ENCODE measurements at places on chromosomes 2 and 18. TPM values are rescaled to one million over a fixed set of nuclear protein-coding genes. Genes with fewer than 3 reads are reported as not detected.

Gene HIBCH
- 15.9 TPM for total RNA-seq

DNA sequence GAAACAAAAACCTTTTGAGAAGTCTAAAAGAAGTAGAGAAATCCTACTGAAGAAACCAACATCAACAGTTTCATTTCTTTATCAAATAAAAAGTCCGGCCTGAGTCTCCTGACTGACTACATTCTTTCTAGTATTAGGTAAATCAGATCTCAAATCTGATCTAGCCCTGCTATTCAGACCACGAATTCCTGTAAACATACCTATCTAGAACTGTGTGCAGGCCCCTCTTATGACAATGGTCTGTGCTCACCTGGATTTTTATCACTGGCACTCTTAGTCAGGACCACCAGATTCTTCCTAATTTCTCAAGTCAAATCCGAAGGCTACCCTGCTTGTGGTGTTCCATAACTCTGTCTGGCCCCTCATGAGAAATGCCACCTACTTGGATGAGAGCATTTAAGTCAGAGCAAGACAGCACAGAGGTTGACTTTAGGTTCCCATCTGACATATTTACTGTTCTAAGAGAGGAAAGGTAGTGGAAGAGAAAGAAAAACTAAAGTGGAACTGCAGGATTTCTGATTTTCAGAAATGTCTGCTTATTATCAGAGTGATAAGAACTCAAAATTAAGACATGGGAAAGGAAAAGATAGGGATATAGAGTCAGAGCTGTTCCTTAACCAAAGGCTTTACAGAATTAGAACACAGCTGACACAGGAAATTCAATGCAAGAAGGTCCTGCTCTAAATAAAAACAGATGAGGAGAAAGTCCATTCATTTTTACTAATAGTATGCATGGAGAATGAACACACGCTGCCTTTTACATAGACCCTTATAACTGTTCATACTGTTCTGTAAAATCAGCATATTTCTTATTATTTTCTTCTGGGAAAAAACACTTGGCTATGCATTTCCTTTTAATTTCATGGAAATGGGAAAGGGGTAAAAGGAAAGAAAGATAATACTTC, 56.5 kb downstream of the SLC8A1 start:
- no peaks in the 10 kb centered on the region for H3K27me3 ChIP-seq
- DNase-seq: no peak
- H3K36me3 ChIP-seq: peaks cover 3% of the 10 kb centered on the region
- peaks cover 69% of the 10 kb centered on the region for H3K4me1 ChIP-seq
- H3K4me3 ChIP-seq: no peak overlapping the region

GRCh38 chr2:180520921-180521581, 459.4 kb upstream of the UBE2E3 start:
- no peaks in the 10 kb centered on the region for H3K27me3 ChIP-seq
- no peak overlapping the region for H3K27ac ChIP-seq
- H3K4me3 ChIP-seq: no peak overlapping the region
- no peaks in the 10 kb centered on the region for H3K36me3 ChIP-seq
- DNase-seq: no peak
- H3K4me1 ChIP-seq: peaks cover 4% of the 10 kb centered on the region

- no peak overlapping the region for H3K27ac ChIP-seq
- no peak overlapping the region for H3K4me3 ChIP-seq
- H3K4me1 ChIP-seq: peaks cover 15% of the 10 kb centered on the region
- no peak for DNase-seq
- H3K27me3 ChIP-seq: no peaks in the 10 kb centered on the region
Observed at GRCh38 chr18:51235009-51235789, 37.7 kb upstream of the MEX3C start.

- no peaks in the 10 kb centered on the region for H3K27me3 ChIP-seq
- no peak for DNase-seq
- H3K27ac ChIP-seq: no peak overlapping the region
- H3K36me3 ChIP-seq: peaks cover 4% of the 10 kb centered on the region
- no peak overlapping the region for H3K4me3 ChIP-seq
Observed at GRCh38 chr2:230721712-230722111, 9.1 kb downstream of the CAB39 start.

Gene USP40
- 23.6 TPM for total RNA-seq

DNA sequence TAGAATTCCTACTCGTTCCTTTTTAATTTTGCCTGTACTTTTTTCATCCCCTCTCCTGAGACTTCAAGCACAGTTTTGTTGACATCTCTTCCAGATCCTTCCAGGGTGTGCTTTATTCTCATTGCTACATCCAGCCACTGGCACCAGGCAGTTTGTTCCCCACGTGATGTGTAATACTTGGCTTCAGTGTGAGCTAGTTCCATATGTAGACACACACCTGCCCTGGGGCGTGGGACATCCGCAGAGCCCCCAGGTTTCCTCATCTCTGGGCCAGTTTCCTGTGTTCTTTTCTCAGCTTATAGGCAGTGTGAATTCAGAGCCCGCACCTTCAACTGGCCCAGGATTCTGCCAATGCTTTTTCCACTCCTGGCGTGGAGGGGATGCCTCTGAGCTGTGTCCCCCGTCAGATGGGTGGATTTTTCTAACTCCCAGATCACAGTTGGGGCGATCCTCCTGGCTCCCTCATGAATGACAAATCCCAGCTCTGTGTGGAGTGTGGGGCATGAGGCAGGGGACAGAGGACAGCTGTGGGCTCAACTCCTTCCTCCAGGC, 46.6 kb downstream of the DIPK1C start:
- H3K36me3 ChIP-seq: no peaks in the 10 kb centered on the region
- no peaks in the 10 kb centered on the region for H3K4me1 ChIP-seq
- DNase-seq: no peak
- no peak overlapping the region for H3K4me3 ChIP-seq
- no peak overlapping the region for H3K27ac ChIP-seq

DNA sequence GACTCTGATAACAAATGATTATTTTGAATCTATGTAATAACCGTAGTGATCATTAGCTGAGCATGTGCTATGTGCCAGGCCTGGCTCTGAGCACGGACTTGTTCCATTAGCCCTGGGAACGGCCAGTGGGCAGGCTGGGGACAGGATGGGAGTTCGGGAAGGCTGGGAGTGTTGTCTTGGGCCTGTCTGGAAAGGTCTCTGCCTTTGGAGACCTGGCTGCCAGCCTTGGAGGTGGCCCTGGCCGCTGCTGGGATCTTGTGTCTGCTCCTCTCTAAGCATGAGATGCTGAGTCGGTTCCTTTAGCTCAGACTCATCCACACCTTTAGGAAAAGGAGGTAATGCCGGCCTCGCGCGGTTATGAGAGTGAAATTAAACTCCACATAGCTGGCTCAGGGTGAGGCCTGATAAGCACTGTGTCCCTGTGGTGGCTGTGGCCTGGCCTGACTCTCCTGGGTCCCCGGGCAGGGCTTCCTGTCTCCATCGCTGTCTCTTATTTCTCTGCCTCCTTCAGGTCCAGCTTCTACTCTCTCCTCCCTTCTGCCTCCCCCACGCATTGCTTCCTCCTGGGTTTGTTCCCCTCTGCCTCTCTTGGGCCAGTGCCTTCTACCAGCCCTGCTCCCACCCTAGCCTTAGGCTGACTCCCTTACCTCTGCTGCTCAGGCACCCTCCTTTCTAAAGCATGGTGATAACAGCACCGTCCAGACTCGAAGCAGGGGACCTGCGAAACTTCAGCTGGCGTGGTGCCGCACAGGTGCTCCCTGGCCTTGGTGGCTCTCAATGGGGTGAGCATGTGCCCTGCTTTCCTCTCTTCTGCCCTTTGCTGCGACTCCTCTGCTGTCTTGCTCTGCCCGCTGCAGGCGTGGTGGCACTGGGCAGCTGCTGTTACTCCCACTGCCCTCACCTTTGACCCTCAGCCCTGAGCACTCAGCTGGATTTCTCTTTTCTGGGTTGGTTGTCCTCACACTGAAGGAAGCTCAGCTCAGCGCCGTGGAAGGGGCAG, 41.8 kb downstream of the NCK2 start:
- no peak overlapping the region for H3K27ac ChIP-seq
- H3K36me3 ChIP-seq: no peaks in the 10 kb centered on the region

Gene PIEZO2
- total RNA-seq: 0.32 TPM

DNA sequence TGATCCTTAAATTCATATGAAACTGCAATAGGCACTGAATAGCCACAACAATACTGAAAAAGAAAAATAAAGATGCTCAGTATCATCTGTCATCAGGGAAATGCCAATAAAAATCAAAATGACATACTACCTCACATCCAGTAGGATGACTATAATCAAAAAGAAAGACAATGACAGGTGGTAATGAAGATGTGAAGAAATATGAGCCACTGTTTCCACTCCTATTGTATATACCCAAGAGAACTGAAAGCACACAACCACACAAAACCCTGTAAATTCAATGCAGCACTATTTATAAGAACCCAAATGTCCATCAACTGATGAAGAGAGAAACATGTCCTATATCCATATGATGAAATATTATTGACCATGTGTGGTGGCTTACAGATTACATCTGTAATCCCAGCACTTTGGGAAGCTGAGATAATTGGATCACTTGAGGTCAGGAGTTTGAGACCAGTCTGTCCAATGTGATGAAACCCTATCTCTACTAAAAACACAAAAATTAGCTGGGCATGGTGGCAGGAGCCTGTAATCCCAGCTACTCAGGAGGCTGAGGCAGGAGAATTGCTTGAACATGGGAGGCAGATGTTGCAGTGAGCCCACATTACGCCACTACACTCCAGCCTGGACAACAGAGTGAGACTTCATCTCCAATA, 39.9 kb downstream of the MAP3K2 start:
- H3K4me3 ChIP-seq: no peak overlapping the region
- no peak for DNase-seq
- H3K36me3 ChIP-seq: no peaks in the 10 kb centered on the region
- H3K27ac ChIP-seq: no peak overlapping the region
- H3K27me3 ChIP-seq: no peaks in the 10 kb centered on the region

- H3K4me1 ChIP-seq: peaks cover 18% of the 10 kb centered on the region
- H3K27me3 ChIP-seq: no peaks in the 10 kb centered on the region
- DNase-seq: no peak
- no peak overlapping the region for H3K27ac ChIP-seq
- H3K36me3 ChIP-seq: no peaks in the 10 kb centered on the region
Observed at GRCh38 chr18:62933261-62933887, 218.0 kb downstream of the PHLPP1 start.

GRCh38 chr2:19575641-19576040, 217.2 kb upstream of the OSR1 start:
- no peaks in the 10 kb centered on the region for H3K27me3 ChIP-seq
- no peak overlapping the region for H3K27ac ChIP-seq
- H3K4me1 ChIP-seq: peaks cover 6% of the 10 kb centered on the region
- no peaks in the 10 kb centered on the region for H3K36me3 ChIP-seq

Gene GAD1
- 0.12 TPM for total RNA-seq

Gene ACTG2
- 0.42 TPM for total RNA-seq

- no peak overlapping the region for H3K4me3 ChIP-seq
- no peaks in the 10 kb centered on the region for H3K4me1 ChIP-seq
- no peaks in the 10 kb centered on the region for H3K36me3 ChIP-seq
- no peak for DNase-seq
- no peak overlapping the region for H3K27ac ChIP-seq
Observed at GRCh38 chr2:106828119-106828518, 57.8 kb downstream of the ST6GAL2 start.

DNA sequence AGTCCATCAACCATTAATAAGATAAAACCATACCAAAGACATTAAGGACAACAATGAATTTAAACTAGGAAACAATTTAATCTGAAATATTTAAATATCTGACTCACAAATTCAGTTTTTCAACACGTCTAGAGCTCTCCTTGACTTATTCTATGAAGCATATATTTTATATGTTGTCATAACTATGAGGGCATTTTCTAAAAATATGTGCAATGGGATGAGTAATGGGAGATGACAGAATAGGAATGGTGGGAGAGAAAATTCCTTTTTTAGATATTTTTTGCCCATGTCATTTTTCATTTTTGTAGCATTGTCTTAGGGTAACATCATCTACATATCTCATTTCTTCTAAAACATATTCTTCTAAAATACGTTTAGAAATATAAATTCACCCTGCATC, 79.2 kb upstream of the CDH2 start:
- H3K27ac ChIP-seq: no peak overlapping the region
- DNase-seq: no peak
- H3K27me3 ChIP-seq: no peaks in the 10 kb centered on the region
- no peaks in the 10 kb centered on the region for H3K4me1 ChIP-seq

Measured in cardiac muscle cell (in vitro differentiated cells and primary cell).